ENCODE measurements at places on chromosomes 16 and 17.
A peak's percentile ranks its signal among the peaks of the same experiment; 100 is the strongest.

GRCh38 chr17:12545877-12546513 lies 119.7 kb upstream of the MYOCD start:
- no peak for DNase-seq

DNA sequence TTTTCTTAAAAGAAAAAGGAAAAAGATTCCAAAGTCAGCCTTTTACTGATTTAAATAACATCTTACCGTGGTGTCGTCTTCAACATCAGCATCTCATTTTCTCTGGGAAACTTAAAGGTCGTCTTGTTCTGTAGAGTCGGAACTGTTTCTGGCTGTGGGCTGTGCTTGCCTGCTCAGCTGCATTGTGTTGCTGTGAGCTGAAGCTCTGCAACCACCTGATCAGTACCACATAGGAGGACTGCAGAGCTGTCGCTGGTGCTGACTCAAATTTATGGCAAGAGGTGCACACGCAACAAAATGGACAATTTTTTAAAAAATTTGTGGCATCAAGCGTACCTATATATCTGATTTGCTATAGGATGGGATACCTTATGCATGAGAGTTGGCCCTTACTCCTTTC lies at the start of gene OMG:
Gene OMG (minus strand): TSS at position 150 of the 400 bp plus-strand sequence. CDS start 908 bp downstream, outside the sequence.
- no peak for DNase-seq

DNA sequence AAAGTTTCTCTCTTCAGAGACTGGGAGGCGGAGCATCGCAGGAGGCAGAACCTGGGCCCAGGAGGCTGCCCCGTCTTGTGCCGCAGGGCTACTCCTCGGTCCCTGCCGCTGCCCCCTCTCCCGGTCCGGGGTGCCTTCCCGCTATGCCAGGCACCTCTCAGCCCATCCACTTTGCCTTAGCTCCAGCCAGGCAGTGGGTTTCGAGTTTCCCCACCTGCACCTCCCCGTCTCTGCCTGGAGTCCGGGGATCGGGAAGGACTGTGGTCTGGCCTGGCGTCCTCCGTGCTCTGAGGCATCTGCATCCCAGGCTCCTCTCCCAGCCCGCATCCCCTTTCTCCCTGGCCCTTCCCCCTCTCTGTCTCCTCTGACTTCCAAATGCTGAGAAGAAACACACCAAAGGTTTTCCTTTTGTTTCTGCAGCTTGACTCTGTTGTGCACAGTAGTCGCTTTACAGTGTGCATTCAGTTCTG lies 26.8 kb upstream of the PIK3R6 start:
- DNase-seq, result no peak

- DNase-seq, result no peak
Measured at GRCh38 chr16:86868786-86869185, 290.4 kb downstream of the FOXL1 start.

- DNase-seq, result no peak
Measured at GRCh38 chr17:38867968-38868816, 1.7 kb upstream of the LASP1 start.

GRCh38 chr17:21524211-21524591 lies 148.0 kb downstream of the KCNJ12 start:
- DNase-seq, result no peak

DNA sequence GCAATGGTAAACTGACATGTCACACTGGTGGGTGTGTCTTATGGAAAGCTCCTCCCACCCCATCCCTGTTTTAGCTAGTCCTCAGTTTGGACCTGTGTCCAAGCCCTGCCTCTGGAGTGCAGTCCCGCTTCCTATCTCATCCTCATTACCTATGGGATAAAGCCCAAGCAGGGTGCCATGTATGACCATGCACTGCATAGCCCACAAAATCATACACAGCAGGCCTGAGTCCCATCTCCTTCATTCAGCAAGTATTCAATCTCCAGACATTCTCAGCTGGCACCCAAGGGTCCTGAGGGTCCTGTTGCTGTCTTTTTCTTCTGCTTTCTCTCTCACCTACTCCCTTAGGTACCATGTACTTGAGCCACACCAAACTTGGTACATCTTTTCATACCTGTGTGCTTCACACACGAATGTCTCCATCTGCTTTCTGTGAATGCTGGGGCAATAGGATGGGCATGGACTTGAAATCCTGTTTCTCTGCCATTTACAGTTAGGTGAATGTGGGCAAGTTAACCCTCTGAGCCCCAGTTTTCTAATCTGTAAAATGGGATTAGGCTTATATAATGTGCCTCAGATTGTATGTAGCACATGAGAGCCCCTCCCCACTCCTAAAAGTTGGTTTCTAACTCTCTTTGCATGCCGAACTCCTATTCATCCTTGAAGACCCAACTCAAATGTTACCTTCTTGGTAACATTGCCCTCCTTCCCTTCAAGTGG lies 28.5 kb downstream of the TNS4 start:
- no peak for DNase-seq

DNA sequence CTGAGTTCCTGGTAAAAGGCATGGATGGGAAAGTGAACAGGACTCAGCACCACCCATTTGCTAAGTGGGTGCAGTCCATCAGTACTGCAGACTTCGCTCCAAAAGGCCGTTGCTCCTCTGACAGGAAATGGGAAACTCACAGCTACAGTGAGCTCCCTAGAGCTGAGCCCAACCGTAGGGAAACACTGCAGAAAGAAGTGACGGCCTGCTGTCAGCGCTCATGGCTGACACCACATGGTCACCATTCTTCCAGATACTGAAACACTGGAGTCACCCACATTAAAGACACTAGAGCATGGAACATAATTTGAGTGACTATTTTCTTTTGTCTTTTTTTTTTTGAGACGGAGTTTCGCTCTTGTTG lies 31.9 kb downstream of the UBE2O start:
- DNase-seq, result no peak

DNA sequence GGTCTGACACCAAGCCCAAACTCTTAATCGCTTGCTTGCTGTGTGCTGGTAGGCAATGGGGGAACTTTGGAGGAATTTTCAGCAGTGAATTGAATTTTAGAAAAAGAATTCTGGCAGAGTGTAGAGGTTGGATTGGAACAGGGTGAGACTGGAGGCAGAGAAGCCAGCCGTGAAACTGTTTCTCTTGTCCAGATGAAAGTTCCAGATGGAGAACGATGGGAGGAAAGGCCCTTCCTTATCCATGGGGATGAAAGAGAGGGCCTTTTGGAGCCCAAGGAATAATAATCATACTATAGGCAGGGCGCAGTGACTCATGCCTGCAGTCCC lies 26.0 kb downstream of the NEUROD2 start:
- DNase-seq, result no peak

DNA sequence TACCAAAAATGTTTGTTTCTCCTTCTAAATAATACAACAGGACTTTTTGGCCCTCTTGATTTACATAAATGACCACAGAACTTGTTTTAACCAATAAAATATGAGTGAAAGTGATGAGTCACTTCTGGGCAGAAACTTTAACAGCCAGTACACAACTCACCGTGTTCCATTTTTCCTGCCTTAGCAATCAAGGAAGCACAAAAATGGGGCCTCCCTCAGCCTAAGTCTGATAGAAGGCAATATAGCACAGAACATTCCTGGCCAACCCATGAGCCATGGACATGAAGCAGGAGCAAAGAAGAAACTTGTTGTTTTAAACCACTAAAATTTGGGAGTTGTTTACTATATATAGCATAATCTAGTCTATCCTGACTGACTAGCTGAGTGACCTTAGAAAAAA lies 61.1 kb upstream of the MTMR4 start:
- no peak for DNase-seq

- peak; percentile 39 for DNase-seq
Measured at GRCh38 chr17:63931981-63932561, at the start of gene CD79B. TSS of gene CD79B (minus strand) at chr17:63932331. CDS start at chr17:63932261, 70 bp downstream.

DNA sequence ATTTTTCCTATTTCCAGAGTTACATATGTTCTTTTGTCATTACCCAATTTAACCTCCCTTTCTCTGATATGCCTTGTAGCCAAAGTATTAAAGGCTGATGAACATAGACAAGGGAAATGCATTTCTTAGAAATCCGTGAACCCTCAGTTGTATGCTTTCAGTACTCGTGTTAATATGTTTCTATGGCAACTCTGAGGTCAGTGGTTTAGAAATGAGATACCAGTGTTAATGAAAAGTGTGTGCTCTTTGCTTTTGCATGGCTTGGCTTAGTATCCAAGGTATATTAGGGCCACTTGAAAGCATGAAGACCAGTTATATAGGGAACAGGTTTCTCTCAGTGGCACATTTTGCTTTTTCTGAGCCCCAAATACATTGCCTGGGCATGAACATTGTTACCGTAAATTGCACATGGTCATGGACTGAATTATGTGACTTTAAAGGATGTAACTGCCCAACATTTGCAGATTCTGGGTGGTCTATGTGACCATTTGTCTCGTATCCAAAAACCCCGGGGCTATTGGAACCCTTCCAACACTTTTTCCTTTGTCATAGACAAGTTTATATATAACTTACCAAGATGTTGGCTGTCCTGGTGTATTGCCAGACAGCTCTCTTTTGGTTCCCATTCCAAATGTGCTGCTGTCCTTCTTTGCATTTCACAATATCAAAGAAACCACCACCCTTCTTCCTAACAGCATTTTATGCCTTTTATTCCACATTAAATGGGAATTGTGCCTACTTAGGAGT lies 17.5 kb downstream of the ABHD15 start:
- no peak for DNase-seq

- DNase-seq, result no peak
Measured at GRCh38 chr16:50299508-50300105, 33.3 kb downstream of the ADCY7 start.

GRCh38 chr16:9334103-9334502 lies 242.7 kb downstream of the HAPSTR1 start:
- DNase-seq, result no peak

- DNase-seq, result no peak
Measured at GRCh38 chr16:89261691-89262563, 44.4 kb downstream of the ZNF778 start.

GRCh38 chr17:72233986-72234385 lies 113.2 kb downstream of the SOX9 start:
- DNase-seq, result no peak

DNA sequence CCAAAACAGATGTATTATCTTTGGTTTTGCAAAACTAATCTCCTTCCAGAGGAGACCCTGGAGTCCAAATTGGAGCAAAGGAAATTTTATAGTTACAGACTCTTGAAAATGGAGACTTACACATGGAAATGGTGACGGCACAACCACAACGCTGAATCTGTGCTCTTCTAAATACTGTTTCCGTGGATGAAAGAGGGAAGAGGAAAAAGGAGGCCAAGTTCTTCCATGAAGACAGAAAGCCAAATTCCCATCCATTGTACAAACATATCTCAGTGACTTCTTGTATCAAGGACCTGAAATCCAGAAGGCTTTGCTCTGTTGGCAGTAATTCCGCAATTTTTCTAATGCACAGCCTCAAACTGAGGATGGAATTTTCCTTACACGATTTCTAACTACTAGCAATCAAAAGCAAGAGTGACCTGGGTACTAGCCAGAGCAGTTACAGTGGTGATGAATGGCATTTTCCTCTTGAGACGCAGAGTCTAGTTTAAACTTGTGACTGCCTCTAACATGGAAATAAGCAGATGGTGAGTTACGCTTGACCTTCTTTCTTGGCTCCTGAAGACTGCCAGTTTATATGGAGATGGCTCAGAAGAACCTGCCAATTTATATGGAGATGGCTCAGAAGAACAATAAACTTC lies 38.5 kb downstream of the VPS53 start:
- no peak for DNase-seq

DNA sequence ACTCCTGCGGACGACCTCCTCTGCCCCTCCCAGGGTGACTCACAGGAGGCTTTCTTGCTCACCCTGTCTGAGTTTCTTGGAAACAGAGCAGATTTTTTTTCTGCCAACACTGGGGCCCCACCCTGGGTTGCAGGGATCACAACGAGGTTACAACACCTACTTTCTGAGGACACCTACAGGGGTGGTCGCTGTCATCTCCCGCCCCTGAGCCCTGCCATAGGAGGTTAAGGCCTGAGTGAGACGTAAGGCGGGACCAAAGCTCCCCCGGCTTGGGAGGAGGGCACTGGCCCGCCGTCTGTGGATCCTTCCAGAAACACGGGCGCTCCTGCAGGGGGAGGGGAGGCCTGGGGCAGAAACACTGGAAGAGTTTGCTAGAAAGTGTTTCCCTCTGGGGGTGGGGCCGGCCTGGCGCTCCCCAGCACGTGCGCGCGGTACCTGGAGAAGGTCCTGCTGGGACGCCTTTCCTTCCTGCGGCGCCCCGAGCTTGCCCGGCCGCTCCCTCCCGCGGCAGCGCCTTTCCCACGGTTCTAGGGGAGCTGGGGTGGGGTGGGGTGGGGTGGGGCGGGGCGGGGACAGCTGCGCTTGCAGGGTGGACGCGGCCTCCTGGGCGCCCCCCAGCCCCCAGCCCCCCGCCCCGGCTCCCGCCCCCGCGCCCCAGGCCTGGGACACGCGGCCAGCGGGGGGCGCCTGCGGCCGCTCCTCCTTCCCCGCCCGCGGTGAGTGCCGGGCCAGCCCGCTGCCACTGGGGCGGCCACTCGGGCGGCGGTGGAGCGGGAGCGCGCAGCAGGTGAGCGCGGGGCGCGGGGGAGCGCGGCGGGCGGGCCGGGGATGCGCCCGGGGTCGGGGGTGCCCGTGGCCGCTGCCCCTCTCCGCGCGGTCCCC lies 20.7 kb upstream of the ADCY7 start:
- peak; percentile 29 for DNase-seq

- no peak for DNase-seq
Measured at GRCh38 chr16:10408824-10409381, 23.0 kb downstream of the ATF7IP2 start.

DNA sequence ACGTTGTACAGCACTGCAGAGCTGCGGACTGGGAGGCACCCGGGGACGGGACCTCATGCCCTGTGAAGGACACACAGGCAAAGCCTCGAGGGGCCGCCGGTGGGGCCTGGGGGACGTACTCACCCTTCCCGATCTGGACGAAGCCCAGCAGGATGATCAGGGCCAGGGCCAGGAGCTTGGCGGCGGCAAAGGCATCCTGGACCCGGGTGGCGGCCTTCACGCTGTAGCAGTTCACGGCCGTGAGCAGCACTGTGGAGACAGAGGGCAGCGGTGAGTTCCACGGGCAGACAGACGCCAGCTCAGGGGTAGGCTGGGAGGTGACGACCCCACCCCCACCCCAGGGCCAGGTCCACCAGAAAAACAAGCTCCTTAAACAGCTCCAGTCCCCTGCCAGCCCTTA lies 17.7 kb downstream of the SLC7A5 start:
- DNase-seq, result no peak

- DNase-seq, result peak; percentile 60
Measured at GRCh38 chr17:78645421-78646295, 68.5 kb upstream of the DNAH17 start.

- DNase-seq, result no peak
Measured at GRCh38 chr16:78277321-78278055, 178.0 kb downstream of the WWOX start.

GRCh38 chr16:87407511-87408112 lies 15.5 kb downstream of the MAP1LC3B start:
- DNase-seq, result no peak

DNA sequence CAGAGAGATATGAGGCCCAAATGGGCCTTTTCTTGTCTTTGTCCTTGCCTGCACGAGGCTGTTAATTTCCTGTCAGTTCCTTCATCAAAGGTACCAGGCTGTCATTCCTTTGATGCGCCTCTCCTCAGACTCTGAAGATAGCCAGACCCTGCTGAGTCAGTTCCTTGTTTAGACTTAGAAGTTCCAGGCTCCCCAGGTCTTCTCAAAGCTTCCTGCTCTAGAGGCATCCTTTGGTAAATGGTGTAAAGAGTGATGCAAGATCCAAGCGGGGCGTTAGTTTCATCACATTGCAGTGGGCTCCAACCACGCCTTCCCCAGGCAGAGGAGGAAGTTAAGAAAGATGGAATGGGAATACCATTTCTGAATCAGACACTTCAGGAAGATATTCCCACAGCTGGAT lies 4.0 kb upstream of the CDH11 start:
- no peak for DNase-seq

GRCh38 chr16:51759329-51759728 lies 608.3 kb upstream of the SALL1 start:
- DNase-seq, result no peak
